HEK293T (cell line): ENCODE measurements at places on chromosomes 6 and 20.
A peak's percentile ranks its signal among the peaks of the same experiment; 100 is the strongest.

GRCh38 chr6:40477246-40478126, 109.7 kb downstream of the LRFN2 start:
- peak; percentile 12 for DNase-seq

DNA sequence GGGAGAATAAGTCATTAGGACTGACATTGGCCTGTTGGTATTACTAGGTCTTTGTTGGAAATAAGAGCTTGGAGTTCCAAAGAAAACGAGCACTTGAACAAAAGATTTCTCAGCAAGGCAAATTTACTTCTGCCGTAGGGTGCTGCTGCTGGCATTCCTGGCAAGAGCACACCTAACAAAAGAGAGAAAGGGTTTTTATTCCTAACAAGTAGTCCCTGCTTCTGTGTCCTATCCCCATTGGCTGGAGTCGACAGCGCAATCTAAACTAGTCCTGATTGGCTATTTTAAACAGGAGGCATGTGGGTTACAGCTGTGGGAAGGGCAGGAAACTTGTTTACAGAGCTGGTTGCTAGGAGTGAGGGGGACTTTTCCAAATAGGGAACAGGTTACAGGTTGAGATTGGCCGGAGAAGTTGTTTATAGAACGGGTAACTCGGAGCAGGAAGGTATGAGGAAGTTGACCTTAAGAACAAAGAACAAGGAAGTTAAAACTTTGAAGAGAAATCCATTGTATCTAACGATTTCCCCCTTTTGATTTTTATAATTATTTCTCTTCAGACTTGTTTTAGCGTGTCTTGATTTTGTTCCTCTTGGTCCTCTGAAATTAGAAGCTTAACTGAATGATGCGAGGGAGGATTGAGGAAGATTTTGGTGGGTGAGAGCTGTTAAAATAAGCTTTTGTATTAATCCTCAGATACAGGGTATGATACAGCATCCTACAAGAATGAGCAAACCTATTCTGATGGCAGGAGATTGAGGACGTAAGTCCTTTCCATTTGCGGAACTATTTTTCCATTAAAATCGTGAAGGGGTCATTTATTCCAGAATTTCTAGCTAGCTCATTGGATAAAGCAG, 3.4 kb upstream of the ZNFX1 start:
- no peak for DNase-seq

DNA sequence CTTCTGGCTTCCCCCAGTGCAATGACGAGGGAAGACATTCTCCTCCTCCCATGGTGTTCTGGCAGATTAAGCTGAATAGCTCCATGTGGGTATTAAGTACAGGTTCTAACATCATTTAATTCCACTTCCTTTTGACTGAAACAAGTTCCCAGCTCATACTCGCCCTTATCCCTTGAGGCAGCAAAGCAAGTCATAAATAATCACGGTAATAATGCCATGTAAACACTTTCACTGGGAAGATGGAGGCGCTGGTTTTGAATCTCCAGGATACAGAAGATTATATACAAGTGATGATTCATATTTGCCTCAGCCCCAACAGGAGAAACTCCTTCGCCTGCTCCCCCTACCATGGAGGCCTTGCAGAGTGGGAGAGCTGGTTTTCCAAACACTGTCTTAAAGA, 141.3 kb downstream of the PXDC1 start:
- no peak for DNase-seq

DNA sequence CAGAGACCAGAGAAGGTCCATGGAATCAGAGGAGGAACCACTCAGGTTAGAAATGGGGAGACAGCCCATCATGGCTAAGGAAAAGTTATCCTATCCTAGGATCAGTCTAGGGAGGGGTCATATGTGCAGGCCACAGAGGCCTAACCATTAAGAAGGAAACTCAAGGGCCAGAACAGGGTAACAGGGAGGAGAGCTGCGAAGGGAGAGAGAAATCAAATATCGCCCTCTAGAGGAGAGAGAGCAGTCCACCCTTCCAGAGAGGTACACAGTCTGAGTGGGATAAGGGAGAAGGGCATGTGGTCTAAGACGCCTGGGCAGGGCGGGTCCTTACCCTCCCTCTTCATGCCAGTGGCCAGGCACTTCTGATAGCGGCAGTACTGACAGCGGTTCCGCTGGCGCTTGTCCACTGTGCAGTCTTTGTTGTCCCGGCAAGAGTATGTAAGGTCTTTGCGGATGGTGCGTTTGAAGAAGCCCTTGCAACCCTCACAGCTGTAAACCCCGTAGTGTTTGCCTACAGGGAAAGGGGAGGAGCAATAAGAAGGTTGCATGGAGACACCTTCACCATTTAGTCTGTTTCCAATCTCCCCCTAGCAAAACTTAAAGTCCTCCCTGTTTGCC, 2.9 kb downstream of the RXRB start:
- DNase-seq = peak; percentile 77

DNA sequence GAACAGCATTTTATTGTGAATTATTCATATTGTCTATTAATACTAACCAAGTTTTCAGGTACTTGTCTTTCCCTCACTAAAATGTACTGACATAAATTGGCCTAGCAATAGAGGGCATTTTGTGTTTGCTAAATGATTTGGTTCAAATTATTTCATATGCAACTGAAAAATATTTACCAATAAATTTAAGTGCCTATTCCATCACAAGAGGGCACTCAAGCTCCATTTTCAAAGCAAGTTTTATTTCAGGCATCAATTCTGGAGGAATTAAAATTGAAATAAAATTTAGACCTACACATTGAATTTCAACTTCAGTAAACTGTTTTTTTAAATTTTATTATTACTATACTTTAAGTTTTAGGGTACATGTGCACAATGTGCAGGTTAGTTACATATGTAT, 114.3 kb upstream of the SYNCRIP start:
- DNase-seq = no peak

GRCh38 chr6:144519426-144519825, 234.3 kb downstream of the UTRN start:
- DNase-seq = no peak

DNA sequence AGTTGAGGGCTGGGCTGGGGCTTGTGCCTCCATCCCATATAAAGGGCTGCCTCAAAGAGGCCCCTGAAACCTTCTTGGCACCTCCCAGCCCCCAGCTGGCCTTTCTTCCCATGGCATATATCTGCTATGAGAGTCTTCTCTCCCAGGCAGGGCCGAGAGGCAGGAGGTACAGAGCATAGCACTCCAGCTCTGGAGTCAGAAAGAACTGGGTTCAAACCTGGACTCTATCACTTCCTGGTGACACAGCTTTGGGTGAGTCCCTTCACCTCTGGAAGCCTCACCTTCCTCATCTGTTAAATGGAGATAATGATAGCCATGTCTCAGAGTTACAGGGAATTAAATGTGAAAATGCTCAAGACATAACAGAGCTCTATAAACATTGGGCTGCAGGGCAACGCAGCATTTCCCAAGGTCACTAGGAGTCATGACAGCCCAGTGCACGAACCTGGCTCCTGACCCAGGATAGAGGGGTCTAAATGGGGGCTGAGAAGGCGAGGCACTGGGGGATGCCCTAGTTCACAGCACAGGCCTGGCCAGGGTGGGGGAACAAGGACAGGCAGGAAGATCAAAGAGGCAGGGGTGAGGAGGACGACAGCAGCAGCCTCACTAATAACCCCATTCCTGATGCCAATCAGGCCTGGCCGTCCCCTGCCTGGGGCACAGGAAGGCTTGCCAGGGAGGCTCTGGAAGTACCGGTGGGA, 1.9 kb downstream of the FAM83C start:
- DNase-seq = no peak

GRCh38 chr20:4973330-4974097, 27.8 kb downstream of the SLC23A2 start:
- no peak for DNase-seq

GRCh38 chr6:89585154-89585553, 53.4 kb downstream of the LYRM2 start:
- no peak for DNase-seq

DNA sequence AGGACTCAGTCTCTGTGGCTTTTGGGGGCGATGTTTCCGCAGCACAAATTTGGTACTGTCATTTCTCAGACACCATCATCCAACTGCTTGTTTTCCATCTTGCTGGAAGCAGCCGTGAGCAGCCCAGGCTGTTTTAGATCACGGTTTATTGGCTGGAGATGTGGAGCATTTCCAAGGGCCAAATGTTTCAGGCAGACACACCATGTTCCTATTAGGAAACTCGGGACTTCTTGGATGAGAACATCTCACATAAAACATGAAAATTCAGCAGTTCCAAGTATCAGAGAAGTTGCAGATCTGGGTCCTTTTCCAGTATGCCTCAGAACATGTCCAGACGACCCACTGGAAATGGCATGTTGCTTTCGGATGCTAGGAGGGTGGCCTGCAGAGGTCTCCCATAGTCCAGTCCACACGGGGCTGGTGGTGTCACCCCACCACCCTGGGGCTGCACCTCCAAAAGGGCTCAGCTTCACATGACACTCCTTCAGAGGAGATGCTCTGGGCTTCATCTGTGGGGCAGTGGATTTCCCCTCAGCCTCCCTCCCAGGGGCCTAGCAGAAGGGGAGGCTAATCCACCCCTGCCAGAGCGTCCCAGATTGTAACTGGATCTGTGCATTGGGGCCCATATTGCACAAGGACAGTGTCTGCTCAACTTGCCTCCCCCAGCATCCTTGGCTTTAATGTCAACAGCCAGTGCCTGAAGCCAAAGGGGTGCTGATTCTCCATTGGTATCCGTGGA, 176.3 kb downstream of the SCP2D1 start:
- DNase-seq = no peak

DNA sequence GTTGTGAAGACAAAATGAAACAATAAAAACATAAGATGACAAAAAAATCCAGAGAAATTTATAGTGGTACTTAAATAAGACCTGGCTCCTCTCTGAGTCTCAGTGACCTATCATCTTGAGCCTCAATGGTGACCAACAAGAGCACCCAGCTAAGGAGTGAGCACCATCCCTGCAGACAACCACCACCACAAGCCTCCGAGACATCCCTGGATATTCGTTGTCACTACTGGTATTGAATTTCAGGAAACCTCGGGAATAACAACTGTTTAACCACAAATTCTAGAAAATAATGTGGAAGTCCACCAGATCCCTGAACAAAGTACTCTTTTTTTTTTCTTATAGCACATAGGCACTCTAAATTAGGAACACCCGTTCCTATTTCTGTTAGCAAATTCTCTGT, 32.2 kb upstream of the ADGRF5 start:
- no peak for DNase-seq

GRCh38 chr6:33863723-33864440, 60.1 kb upstream of the MLN start:
- DNase-seq = no peak

DNA sequence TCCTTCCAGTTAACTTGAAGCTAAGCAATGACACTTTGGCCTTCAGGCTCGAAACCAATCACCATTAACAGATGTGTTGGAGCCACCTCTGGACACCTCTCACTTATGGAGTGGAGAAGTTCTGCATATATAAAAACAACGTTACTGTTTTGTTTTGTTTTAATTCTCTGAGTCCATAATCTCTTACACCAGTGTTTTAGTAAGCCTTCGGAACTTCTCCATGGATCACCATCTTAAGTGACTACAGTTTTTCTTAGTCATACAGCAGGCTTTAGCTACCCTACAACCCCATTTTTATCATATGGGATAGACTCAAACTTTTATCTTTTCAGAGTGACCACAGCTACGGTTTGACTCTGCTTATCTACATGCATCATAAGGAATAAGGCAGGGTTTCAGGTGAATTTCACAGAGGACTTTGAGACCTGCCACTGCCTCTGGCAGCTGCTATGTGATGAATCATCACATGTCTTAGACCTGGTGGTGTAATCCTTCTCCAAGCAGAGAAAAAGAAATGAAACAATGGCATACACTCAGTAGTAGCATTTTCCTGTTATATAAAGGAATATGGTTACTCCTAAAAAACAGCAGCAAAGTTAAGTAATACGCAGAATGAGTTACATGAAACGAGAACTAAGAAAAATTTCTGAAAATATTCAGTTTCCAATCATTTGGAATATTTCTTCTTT, 5.5 kb upstream of the HDDC2 start:
- no peak for DNase-seq

- no peak for DNase-seq
These were observed 20.4 kb upstream of the TMEM242 start for GRCh38 chr6:157343732-157344131.
